Neural progenitor cell (in vitro differentiated cells): ENCODE measurements at places on chromosomes 3 and 15. TPM values are rescaled to one million over a fixed set of nuclear protein-coding genes. Genes with fewer than 3 reads are reported as not detected.

GRCh38 chr15:86526938-86527690, 447.4 kb downstream of the AGBL1 start:
- no peak for DNase-seq

- DNase-seq, result no peak
Measured at GRCh38 chr15:75149867-75150709, 51.6 kb upstream of the C15orf39 start.

- DNase-seq, result no peak
Measured at GRCh38 chr3:4778119-4778518, 201.1 kb upstream of the BHLHE40 start.

DNA sequence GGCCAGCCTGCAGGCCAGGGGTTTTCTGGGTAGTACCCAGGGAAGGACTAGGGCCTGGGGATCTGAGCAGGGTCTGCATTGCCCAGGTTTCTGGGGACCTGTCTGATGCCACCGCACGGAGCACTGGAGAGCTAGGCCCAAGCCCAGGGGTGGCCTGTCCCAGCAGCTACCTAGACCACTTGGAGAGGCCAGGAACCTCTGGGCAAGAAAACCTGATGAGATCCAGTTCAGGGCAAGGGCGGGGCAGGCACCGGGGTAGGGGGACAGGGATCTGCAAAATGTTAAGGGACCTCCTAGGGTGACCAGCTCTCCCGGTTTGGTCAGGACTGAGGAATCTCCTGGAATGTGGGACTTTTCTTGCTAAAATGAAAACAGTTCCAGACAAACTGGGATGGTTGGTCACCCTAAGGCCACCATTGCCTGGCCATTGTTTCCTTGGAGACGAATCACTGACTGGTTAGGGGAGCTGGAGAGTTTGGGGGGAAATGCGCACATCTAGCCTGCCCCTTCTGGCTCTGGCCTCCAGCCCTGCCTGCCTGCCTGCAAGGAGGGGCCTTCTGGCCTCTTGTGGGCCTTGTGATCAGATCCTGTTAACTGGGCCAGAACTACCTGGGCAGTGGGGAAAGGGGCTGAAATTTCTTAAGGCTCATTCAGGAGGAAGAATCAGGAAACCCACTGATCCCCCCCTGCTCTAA, 117.4 kb upstream of the TLE3 start:
- no peak for DNase-seq

DNA sequence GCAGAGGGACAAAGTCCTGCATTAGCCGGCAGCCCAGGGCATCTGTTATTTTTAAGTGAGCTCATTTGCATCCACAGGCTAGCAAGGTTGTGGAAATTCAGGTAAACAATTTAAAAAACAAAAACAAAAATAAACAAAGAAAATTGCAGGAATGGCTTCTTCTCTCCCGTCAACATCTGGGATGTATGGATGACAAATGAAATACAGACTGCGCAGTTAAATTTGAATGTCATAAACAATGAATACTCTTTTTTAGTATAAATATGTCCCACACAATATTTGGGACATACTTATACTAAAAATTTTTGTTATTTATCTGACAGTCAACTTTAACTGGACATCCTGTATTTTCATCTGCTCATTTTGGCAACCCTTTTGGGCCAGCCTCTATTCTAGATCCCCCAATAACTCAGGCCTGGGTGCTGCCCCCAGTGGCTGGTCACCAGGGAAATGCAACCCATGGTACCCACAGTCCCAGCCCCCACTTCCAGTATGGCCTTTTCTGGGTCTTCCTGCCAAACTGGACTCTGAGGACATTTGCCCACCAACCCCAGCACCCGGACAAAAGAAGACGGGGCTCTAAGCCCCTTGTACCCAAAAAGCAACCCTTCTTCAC, 12.7 kb downstream of the GRM2 start:
- DNase-seq, result no peak

GRCh38 chr3:189982321-189982945, 138.3 kb downstream of the P3H2 start:
- DNase-seq, result no peak

DNA sequence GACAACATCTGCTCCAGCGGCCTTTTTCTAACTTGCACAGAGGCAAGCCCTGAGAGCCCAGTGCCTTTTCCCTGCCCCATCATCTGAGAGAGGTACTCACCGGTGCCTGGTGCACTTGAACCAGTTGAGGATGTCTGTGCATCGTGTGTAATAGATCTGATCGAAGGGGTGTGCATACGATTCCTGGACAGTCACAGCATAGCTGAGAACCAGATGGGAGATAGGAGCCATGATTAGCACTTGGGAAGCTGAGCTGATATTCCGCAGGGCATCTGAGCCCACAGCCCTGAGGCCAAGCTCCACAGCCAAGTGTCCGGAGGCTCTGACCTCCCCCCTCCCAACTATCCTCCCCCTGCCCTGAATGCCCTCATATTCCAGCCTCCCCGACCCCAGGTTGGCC, 129.8 kb downstream of the MEGF11 start:
- no peak for DNase-seq

DNA sequence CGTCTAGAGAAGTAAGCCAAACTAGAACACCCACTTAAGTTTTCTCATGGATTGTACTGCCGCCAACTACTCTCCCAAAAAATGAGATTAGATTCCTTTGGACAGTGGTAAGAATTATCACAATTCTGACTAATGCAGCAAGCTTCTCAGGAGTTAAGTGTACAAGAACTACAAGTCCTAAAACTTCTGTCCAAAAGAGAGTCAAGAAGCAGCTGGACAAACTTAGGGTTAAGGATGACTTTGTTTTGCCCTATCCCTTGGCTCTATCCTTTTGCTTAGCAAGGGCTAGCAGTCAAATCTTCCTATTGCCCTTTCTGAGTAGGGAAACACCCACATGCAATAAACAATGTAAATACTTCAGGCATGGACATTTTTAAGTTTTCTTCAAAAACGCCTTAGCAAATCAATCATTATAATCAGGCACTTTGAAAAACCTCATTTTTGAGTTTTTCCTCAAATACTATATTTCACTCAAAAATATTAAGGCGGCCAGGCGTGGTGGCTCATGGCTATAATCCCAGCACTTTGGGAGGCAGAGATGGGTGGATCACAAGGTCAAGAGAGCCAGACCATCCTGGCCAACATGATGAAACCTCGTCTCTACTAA, 19.5 kb downstream of the RAF1 start:
- DNase-seq, result no peak

- no peak for DNase-seq
Measured at GRCh38 chr3:22495241-22495640, 707.9 kb upstream of the UBE2E2 start.

DNA sequence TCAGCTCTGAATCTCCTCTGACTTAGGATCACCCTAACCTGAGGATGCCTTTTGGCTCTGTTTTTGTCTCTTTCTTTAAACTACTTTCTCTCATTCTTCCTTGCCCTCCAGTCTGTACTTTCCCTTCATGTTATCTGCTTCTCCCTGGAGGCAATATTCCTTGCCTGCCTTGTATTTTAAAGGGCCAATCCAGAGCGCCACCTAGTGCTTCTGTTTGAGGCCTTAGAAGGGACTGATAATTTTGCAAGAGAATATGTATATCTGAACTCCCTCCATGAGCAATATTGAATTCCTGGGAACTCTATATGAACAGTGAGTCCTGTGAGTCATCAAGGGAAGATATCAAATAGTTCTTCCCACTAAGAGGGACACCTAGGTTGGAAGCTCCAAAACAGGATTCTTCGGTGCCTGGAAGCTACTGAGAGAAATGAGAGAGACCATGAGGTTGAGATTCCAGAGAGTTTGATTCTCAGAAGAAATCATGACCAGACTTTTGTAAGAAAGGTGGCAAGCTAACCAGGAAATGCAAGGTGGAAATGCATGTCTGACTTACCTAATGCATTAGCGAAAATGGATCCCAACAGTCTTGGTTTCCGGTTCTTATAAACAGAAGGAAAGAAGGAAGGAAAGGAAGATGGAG, 203.8 kb upstream of the CD96 start:
- peak; percentile 53 for DNase-seq

- no peak for DNase-seq
Measured at GRCh38 chr15:64762546-64762945, 12.8 kb downstream of the RBPMS2 start.

TMEM40 gene
- not detected in 2 replicates for total RNA-seq

AMT gene
- total RNA-seq, result 35.4 and 46.0 TPM in 2 replicates

PRTG gene
- total RNA-seq, result 508 and 574 TPM in 2 replicates

GOLGA6D gene
- not detected in 2 replicates for total RNA-seq

CMTM8 gene
- 2.1 and 8.1 TPM in 2 replicates for total RNA-seq

DNASE1L3 gene
- not detected in 2 replicates for total RNA-seq

IL16 gene
- total RNA-seq, result 0.09 TPM in 1 of 2 replicates, not detected in the other
